ENCODE measurements at places on chromosomes 2 and 18. TPM values are rescaled to one million over a fixed set of nuclear protein-coding genes. Genes with fewer than 3 reads are reported as not detected.

DNA sequence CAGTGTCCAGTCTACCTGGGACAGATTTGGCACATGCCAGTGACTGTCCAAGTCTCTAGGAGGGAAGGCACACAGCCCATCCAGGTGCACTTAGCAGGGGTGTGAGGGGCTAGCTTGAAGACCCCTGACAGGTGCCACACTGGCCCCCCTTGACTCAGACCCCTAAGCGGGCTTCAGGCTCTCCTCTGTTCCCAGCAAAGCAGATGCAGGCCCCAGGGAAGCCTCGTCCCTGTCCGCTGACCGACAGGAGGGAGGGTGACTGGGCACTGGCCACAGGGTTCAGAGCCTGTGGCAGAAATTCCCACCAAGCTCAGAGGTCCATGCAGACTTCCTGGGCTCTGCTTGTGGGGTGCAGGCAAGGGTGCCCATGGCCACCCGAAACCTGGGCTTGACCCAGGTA lies 239.8 kb upstream of the MYT1L start:
- DNase-seq = no peak

DNA sequence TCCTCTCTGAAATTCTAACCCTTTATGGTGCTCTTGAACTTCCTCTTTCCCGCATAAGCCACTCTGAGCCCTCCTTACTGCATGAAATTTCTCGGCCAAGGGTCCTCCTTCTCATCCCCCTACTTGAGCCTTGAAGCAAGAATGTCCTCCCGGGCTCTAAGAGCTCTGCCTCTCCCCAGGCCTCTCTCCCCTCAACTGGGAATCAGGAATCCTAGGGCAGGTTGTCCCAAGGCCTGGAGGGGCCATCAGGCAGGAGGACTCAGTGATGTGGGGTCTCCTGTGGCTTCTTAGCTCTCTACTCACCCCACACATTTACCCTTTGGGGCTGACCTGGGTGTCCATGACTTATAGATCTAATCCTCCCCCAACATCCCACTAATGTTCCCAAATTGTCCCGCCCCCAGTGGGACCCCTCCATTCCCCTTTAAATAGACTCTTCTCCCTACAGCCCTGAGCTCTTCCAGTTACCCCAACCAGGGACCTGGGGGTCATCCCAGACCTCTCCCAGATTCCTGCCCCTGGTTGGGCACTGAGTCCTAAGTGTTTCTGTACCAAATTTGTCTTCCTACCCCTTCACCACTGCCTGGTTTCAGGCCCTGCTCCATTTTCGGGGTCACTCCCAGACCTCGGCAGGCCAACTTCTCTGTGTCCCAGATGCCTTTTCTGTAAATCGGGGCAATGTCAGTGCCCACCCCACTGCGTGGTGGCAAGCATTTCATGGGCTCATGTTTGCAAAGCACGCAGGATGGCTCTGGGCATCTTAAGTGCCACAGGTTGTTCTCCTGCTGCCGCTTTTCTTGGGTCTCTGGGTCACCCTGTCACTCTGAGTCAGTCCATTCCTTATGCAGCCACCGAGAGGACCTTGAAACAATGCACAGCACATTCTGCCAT lies 171.2 kb downstream of the ASB1 start:
- DNase-seq = no peak

MROH2A gene
- not detected for total RNA-seq

DNA sequence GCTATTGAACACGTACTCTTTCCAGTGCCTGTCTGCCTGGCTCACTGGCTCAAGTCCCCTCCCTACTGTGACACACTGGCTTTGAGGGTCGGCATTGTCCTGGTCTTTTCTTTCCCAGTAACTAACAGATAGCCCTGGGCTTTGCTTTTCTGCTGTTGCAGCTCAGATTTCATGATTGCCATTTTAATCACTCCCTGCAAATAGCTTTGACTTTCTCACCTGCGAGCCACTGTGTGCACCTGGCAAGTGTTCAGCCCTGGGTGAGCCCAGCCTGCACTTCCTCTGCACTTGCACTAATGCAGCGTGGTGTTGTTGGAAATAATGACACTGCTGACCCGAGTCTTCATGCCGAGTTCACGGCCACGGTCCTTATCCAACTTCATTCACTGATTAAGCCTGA lies 52.9 kb downstream of the DCDC2C start:
- no peak for DNase-seq

- no peak for DNase-seq
Measured at GRCh38 chr2:191847764-191848163, 876 bp upstream of the CAVIN2 start.

DNA sequence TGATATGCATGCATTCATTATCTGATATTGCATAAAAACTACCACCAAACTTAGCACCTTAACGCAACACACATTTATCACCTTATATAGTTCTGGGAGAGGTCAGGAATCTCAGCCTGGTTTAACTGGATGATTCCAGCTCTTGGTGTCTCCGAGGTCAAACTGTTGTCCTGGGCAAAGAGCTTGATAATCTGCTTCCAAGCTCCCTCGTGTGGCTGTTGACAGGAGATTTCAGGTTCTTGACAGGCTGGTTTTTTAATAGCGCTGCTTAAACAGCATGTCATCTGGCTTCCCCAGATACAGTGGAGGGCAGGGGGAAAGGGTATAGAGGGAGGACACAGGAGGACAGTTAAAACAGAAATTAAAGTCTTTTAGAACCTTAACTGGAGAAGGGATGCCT lies 785.0 kb downstream of the CNTNAP5 start:
- DNase-seq = no peak
